ENCODE measurements at places on chromosomes 11 and 22.
A peak's percentile ranks its signal among the peaks of the same experiment; 100 is the strongest.

GRCh38 chr11:61278001-61278470, 17.1 kb downstream of the VWCE start:
- peak overlapping the region; percentile 49 for H3K27ac ChIP-seq
- peak; percentile 10 for DNase-seq
- peaks cover 15% of the 10 kb centered on the region for H3K27me3 ChIP-seq
- H3K4me3 ChIP-seq: no peak overlapping the region
- no peaks in the 10 kb centered on the region for H3K36me3 ChIP-seq

GRCh38 chr22:46044621-46045458, 67.9 kb upstream of the WNT7B start:
- no peak overlapping the region for H3K27ac ChIP-seq
- no peaks in the 10 kb centered on the region for H3K4me1 ChIP-seq
- peak overlapping the region; percentile 40 for H3K4me3 ChIP-seq
- H3K36me3 ChIP-seq: no peaks in the 10 kb centered on the region
- H3K27me3 ChIP-seq: no peaks in the 10 kb centered on the region

GRCh38 chr11:72584939-72585597, 89.2 kb downstream of the PDE2A start:
- no peaks in the 10 kb centered on the region for H3K36me3 ChIP-seq
- H3K4me1 ChIP-seq: peaks cover 6% of the 10 kb centered on the region
- H3K27me3 ChIP-seq: peaks cover 54% of the 10 kb centered on the region
- no peak overlapping the region for H3K4me3 ChIP-seq

- DNase-seq: no peak
- H3K36me3 ChIP-seq: no peaks in the 10 kb centered on the region
- H3K4me1 ChIP-seq: no peaks in the 10 kb centered on the region
- H3K27me3 ChIP-seq: peaks cover 29% of the 10 kb centered on the region
- no peak overlapping the region for H3K4me3 ChIP-seq
Observed at GRCh38 chr11:120024046-120024445, 113.9 kb downstream of the TRIM29 start.

DNA sequence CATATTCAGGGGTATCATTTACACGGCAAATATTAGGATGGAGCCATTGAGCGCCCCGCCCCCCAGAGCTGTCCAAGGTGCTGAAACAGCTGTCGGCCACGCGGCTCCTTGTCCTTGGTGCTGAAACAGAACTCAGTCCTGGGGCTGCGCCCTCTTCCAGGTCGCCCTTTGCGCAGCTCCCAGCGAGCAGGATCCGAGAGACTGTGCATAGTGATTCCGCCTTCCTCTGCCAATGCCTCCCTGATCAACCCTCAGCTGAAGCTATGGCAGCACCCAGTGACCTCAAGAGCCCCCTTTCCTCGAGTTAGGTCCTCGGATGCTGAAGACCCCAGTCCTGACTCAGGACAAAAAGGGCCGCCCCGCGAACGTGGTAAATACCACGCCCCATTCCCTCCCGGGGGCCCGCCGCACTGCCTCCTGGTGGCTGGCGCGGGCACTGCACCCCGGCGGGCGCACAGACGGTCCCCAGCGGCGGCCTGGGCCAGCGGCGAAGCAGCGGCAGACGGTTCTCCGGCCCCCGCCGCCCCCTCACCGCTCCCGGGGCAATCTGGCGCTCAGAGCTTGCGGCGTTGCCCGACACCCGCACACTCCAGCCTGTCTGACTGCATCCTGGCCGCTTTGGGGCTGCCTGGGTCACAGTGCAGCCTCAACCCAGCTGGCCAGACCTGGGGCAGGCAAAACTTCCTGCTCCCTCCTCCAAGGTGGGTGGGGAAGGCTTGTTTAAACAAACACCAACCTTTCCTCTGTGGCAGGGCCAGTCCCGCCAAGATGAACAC, 13.4 kb downstream of the SYT7 start:
- no peaks in the 10 kb centered on the region for H3K36me3 ChIP-seq
- H3K4me1 ChIP-seq: no peaks in the 10 kb centered on the region
- DNase-seq: peak; percentile 82
- no peak overlapping the region for H3K27ac ChIP-seq

DNA sequence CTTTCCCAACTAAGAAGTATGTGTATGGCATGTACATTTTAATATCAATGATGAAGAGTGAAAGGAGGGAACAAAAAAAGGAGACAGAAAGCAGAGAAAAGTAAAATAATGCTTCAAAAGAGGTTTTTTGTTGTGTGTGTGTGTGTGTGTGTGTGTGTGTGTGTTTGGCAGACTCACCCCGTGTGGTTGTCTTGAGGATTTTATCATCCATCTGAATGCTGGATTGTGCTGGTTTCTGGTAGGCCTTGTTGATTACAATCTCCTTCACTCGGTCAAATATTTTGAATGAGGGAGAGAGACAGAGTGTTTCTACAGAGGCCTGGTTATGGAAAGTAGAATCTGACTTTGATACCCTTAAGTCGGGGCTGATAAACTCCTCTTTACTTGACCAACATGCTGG, 128.5 kb downstream of the ENTHD1 start:
- H3K27ac ChIP-seq: no peak overlapping the region
- no peaks in the 10 kb centered on the region for H3K4me1 ChIP-seq
- no peaks in the 10 kb centered on the region for H3K27me3 ChIP-seq
- no peak overlapping the region for H3K4me3 ChIP-seq

GRCh38 chr11:63966444-63966843, 8.0 kb upstream of the COX8A start:
- no peaks in the 10 kb centered on the region for H3K4me1 ChIP-seq
- H3K27ac ChIP-seq: no peak overlapping the region
- H3K4me3 ChIP-seq: no peak overlapping the region

All from MM.1S (cell line).